ENCODE measurements at places on chromosomes 5 and 9. TPM values are rescaled to one million over a fixed set of nuclear protein-coding genes. Genes with fewer than 3 reads are reported as not detected.

The PCDHGB7 gene
- 6.7 TPM for total RNA-seq

The PCDHGA6 gene
- 0.59 TPM for total RNA-seq

The C5orf58 gene
- total RNA-seq: 0.15 TPM

The OR13C2 gene
- not detected for total RNA-seq

All from Panc1 (cell line).